ENCODE measurements at places on chromosomes 7 and 10.

DNA sequence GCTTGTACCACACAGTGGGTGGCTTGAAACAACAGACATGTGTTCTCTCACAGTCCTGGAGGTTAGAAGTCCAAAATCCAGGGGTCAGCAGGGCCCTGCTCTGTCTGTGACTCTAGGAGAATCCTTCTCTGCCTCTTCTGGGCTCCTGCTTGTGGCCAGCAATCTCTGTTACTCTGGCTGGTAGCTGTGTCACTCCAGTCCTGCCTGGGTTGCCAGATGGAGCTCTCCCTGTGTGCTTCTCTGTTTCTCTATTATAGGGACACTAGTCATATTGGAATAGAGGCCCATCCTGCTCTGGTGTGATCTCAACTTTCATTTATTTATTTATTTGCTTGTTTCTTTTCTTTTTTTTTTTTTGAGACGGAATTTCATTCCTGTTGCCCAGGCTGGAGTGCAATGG lies 276.6 kb upstream of the GALNT17 start:
- no peak for DNase-seq

GRCh38 chr10:117500456-117500855 lies 42.1 kb upstream of the EMX2 start:
- no peak for DNase-seq

DNA sequence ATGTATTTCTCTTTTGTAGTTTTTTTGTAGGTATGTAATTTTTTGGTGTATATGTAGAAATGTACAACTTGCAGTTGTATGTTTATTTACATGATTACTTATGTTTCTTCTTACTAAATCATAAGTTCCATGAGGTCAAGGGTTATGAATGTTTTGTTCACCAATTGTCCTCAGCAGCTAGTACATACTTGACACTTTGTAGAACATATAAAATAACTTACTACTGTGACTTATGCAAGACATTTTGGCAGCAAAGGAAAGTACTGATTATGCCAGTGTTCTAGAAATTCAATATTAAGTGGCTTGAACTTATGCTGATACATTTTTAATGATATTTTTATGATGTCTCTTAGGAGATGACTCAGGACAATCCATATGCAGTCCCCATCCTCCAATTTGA lies 209.6 kb downstream of the DKK1 start:
- DNase-seq = no peak

GRCh38 chr10:5685764-5686240 lies 1.2 kb downstream of the TASOR2 start:
- DNase-seq = no peak

- peak; percentile 5 for DNase-seq
These were observed 55.4 kb downstream of the LANCL2 start for GRCh38 chr7:55420530-55420929.

DNA sequence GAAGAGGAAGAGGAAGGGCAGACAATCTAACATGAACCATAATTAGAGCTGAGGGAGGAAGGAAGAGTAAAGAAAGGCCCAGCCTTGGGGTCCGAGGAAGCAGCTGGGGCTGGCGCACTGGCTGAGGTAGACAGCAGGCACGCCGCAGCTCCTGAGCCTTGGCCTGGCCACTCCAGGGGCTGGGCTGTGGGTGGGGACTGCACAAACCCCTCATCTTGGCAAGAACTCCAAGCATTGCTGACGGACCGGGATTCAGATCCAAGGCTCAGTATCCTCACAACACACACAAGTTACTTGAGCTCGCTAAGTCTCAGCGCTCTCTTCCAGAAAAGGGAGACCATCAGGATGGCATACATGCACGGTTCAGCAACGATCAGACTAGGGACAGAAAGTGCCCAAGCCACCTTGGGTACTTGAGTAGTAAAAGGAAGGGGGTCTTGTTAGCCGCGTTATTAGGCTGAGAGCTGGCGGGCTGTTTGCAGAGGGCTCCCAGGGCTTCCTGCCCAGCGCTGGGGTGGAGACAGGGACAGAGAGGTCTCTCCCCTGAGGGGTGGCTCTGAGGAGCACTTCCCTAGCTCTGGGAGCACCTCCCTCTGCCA lies 4.5 kb downstream of the TNS3 start:
- no peak for DNase-seq

Measured in hematopoietic multipotent progenitor cell treated with erythropoietin and hydrocortisone succinate and interleukin-3 and kit ligand, for 8 days (in vitro differentiated cells).